ENCODE measurements at places on chromosomes 1 and 21.

- no peak for DNase-seq
These were observed 91.5 kb downstream of the MRPL39 start for GRCh38 chr21:25515484-25516405.

DNA sequence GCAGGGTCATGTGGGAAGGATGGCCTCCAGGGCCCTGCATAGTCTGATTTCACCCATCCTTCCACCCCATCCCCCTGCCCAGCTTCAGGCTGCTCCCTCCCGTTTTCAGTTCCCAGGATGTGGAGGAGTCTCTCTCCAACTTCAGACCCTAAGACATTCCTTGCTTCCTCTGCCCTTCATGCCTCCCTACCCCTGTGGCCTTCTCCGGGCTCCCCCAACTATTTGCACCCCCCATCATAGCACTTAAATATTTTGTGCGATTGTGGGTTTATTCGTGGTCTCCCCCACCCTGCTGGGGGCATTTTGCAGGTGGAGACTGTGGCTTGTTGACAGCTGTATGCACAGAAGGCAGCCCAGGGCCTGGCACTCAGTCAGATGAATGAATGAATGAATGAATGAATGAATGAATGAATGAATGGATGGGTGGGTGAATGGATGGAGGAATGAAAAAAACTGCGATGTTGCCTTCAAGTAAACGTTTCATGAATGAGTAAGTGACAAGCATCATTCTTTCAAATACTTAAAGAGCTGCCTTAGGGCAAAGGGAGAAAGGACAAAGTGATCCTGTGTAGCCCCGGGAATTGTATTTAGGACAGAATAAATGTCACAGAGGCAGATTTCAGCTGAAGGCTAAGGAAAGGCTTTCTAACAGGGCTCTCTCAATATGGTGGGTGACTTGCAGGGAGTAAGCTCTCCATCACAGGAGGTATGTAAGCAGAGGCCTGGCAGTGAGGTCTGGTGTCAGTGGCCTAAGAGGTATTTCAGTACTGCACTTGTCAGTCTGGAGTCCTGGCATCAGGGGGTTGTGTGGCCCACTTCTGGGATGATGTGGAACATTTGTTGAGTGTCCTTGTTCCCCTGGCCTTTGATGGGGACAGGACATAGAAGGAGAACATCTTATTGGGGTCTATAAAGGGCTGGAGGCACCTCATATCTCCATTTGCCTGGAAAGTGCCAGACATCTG is 156.4 kb downstream of the PTPRU start:
- DNase-seq: no peak

DNA sequence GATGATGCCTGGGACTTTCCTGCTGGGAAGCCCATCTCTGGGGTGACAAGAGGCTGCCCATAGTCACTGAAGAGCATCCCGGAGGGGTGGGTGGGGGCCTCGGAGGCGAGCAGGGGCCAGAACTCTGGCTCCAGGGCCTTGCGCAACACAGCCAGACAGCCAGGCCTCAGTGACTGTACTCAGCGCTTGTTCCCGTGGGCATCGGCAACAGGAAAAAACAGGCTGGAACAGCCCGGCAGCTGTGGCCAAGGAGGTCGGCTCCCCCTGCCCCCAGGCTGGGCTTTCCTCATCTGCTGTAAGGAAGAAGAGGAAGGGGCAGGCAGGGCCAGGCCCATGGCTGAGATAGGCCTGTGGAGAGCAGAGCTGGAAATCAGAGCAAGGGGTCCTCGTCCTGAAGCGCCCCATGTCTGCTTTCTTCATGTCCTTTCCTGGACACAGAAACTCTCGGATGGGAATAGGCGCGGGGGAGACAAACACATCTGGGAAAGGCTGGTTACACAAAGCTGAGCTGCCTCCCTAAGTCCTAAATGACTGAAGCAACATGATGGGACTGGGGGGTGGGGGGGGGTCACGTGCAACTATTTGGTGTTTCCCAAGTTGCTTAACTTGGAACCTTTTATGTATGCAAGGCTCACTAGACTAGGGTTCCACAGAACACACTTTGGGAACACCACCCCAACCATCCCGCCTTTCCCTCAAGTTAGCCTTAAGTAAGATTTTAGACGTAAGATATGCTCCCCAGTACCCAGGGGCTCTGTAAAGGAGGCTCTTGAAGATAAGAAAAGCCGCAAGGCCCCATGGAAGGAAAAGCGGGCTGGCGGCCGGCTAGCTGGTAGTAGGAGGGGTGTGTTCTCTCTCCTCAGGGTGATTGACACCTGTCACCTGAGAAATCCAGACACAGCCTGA is 30.7 kb downstream of the HSPG2 start:
- DNase-seq: no peak

DNA sequence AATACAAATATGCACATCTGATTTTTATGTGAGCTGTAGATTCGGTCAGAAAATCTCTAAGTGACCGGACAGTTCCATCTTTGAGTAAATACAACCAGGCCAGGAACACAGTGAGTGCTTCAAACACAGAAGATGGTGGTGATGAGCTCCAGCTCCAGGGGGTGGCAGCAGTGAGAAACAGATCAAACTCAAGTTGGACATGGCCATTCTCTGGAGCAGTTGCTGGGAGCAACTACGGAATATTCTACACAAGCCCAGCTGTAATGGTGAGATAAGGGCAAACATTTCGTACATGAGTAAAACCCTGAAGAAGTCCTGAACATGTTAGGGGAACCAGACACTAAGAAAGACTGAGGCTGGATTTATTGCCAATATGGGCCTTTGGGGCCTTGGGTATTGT is 100.7 kb downstream of the BARHL2 start:
- DNase-seq: no peak

- no peak for DNase-seq
These were observed 466 bp downstream of the PEX10 start for GRCh38 chr1:2411801-2412394.

DNA sequence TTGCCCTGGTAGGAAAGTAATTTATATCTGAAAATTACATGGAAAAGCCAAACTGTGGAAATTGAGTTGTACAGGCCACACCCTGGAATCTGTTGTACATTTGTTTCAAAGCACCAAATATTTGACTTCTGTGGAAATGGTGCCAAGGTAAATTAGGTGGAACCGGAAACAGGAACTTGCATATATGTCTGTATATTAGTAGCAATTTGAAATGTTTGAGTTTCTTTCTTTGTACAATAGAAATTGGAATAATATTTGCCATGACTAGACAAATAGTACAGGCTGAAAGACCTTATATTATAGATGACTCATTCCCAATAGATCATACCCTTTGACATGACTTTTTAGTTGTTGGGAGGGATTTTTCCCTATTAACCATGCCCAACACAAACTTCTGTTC is 10.5 kb upstream of the TAF1A start:
- DNase-seq: no peak

- DNase-seq: no peak
These were observed 27.5 kb downstream of the KCTD3 start for GRCh38 chr1:215594640-215595039.

GRCh38 chr1:153586347-153586746 is 20.7 kb upstream of the S100A2 start:
- DNase-seq: no peak

- DNase-seq: peak; percentile 58
These were observed 5.3 kb upstream of the TUFT1 start for GRCh38 chr1:151534662-151535278.

DNA sequence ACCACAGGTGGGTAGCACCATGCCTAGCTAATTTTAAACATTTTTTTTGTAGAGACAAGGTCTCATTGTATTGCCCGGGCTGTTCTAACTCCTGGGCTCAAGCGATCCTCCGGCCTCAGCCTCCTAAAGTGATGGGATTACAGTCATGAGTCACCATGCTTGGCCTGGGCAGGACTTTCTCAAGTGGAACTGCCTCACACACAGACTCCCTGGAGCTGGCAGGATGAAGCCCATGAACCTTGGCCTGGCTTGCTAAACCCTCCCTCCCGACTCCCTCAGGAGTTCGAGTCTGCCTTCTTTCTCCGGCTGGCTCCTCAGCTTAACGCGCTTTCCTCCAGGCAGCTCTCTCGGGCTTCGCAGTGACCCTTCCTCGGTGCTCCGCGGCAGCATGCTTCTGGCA is 7.7 kb upstream of the ECE1 start:
- no peak for DNase-seq

- DNase-seq: no peak
These were observed 352.0 kb downstream of the HHIPL2 start for GRCh38 chr1:222195857-222196256.

DNA sequence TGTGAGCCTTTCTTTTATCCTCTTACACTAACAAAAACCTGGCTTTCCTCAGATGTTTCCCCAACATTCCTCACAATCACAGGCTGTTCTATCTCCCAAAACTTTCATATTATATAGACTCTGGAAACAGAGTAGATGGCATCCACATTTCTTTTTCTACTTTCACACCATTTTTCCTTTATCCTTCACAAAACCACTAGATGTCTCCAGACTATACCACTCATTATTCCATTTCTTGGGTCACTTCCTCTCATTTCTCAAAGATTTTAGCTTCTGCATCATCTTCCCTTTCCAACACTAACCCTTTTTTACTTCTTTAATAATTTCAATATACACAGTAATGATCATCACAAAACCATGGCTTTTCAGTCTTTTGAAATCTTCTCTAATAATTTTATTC is 286.0 kb upstream of the DEPDC1 start:
- no peak for DNase-seq

GRCh38 chr21:22880573-22880972 is 1882.4 kb downstream of the NCAM2 start:
- no peak for DNase-seq

- DNase-seq: peak; percentile 52
These were observed 26.9 kb downstream of the SORT1 start for GRCh38 chr1:109370712-109371340.

GRCh38 chr1:5936126-5936525 is 56.1 kb downstream of the NPHP4 start:
- DNase-seq: no peak

- DNase-seq: peak; percentile 56
These were observed 50.6 kb upstream of the HP1BP3 start for GRCh38 chr1:20837554-20838192.

DNA sequence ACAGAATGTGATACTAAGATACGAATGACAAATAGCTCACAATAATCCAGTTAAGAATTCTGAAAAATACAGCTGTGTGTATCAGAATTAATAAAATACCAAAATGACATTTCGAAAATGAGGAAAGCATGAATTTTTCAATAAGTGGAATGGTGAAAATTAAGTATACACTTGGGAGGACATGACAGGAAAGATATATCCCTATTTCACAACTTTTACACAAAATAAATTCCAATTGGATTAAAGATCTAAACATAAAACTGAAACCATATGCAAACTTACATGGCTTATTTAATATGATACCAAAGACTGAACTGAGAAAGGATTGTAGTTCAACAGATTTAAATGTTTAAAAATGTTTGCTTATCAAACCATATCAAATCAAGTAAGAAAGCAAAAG is 510.4 kb upstream of the ADAMTS5 start:
- DNase-seq: no peak

GRCh38 chr1:246106342-246106763 is 400.7 kb downstream of the SMYD3 start:
- DNase-seq: peak; percentile 73

- no peak for DNase-seq
These were observed 1.6 kb downstream of the TADA1 start for GRCh38 chr1:166874464-166874863.

DNA sequence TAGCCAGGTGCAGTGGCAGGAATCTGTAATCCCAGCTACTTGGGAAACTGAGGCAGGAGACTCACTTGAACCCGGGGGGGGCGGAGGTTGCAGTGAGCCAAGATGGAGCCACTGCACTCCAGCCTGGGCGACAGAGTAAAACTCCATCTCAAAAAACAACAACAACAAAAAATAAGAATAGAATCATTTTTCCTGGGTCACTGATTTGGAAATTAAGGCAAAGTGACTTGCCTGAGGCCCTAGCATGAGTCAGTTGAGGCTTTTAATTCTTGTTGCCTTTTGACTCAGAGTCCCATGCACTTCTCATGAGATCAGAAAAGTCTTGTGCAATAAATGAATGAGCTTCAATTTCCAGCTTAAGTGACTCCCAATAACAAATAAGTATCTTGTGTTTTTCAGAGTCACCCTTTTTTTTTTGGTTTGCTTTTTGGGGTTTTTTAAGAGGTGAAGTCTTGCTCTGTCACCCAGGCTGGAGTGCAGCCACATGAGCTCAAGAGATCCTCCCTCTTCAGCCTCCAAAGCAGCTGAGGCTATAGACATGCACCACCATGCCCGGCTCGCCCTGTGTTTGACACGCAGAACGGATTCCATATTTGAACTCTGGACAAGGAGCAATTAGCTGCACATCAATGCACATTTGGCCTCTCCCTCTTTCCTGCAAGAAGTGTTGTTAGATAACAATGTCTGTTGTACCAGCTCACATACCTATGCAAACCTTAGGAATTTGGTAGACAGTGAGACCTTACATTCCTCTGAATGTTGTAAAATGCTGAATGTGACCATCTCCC is 3.4 kb upstream of the PLEKHM2 start:
- peak; percentile 32 for DNase-seq

- DNase-seq: no peak
These were observed 6.7 kb upstream of the CD55 start for GRCh38 chr1:207314816-207315215.

- no peak for DNase-seq
These were observed 298.4 kb upstream of the SPAG17 start for GRCh38 chr1:118483245-118484006.

DNA sequence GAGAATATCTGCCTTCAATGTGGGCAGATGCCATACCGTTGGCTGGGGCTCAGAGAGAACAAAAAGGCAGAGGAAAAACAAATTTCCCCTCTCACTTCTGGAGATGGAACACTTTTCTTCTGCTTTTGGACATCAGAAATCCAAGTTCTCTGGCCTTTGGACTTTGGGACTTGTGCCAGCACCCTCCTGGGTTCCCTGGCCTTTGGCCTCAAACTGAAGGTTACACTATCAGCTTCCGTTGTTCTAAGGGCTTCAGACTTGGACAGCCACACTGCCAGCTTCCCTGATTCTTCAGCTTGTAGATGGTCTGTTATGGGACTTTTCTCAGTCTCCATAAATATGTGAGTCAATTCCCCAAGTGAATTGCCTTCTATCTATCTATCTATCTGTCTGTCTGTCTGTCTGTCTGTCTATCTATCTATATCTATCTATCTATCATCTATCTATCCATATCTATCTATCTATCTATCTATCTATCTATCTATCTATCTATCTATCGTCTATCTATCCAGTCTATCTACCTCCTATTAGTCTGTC is 778.1 kb upstream of the TMPRSS15 start:
- DNase-seq: no peak

- no peak for DNase-seq
These were observed 12.2 kb downstream of the OLFML2B start for GRCh38 chr1:162011337-162012012.
